ENCODE measurements at places on chromosomes 5 and 9.

DNA sequence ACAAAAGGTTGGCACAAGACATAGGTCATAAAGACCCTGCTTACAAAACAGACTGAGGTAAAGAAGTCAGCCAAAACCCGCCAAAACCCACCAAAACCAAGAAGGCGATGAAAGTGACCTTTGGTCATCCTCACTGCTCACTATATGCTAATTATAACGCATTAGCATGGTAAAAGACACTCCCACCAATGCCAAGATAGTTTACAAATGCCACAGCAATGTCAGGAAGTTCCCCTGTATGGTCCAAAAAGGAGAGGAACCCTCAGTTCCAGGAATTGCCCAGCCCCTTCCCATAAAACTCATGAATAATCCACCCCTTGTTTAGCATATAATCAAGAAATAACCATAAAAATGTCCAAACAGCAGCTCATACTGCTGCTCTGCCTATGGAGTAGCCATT is 27.7 kb downstream of the MLLT3 start:
- DNase-seq, result no peak

GRCh38 chr9:114820776-114821501 is 15.1 kb upstream of the TNFSF15 start:
- DNase-seq, result no peak

GRCh38 chr5:119470851-119471451 is 18.7 kb downstream of the HSD17B4 start:
- peak; percentile 14 for DNase-seq

- no peak for DNase-seq
Measured at GRCh38 chr5:32475334-32476097, 31.0 kb upstream of the ZFR start.

GRCh38 chr5:111313017-111313724 is 89.0 kb downstream of the CAMK4 start:
- no peak for DNase-seq

DNA sequence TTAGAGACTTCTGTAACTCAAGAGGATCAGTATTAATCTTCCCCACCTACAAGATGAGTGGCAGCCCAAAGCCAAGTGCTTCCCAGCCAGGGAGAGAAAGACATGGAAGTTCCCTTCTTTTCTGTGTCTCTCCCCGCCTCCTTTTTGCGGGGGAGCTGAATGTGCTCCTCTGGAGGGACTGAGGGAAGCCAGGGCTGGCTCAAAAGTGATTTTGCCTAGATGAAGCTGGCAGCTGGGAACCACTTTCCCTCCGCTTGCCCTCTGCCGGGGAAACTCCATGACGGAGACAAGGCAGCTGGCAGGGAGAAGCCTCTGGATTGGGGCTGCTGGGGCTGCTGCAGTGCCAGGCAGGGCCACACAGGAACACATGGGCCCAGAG is 24.4 kb downstream of the EGR1 start:
- DNase-seq, result no peak

- no peak for DNase-seq
Measured at GRCh38 chr5:80037366-80037765, 2.2 kb downstream of the THBS4 start.

DNA sequence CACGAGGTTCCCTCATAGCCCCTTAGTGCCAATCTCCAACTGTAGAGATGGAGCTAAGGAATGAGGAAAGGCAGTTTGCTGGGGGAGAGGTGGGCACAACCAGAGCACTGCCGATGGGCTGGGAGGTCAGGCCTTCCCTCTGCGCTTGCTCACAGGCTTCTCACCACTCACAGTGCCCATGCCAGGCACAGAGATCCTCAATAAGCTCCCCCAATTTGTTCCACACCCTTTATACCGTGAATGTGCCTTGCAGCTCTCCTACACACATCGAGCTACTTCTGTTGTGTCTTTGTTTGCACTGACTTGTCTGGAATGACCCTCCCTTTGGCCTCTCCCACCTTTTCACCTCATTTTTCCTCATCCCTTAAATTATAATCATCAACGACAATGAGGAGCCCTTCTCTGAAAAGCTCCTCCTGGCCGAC is 1.6 kb upstream of the HK3 start:
- no peak for DNase-seq

DNA sequence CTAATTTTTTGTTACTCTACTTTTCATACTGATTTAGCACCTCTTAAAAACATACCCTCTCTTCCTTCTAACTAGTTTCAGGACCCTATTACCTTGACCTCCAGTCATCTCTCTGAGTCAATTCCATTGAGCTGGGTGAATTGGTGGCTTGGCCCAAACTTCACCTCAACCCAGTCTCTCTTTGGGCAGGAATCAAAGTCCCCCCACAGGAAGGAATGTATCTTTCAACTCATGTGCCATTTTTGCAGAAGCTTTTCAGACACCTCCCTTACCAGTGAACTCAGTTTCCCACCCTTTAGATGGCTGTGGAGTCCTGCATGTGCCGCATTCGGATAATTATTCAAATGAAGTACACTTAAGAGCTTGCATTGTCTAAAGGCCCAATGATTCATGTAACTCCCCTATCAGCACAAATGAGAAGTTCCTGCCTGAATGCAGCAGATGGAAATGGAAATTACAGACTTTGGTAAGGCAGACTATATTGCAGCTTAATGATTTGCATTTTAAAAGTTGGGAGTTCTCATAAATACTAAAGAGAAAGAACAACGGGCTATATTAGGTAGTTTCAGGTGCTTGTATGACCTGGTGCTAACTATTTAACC is 693.5 kb downstream of the PTPRD start:
- no peak for DNase-seq

DNA sequence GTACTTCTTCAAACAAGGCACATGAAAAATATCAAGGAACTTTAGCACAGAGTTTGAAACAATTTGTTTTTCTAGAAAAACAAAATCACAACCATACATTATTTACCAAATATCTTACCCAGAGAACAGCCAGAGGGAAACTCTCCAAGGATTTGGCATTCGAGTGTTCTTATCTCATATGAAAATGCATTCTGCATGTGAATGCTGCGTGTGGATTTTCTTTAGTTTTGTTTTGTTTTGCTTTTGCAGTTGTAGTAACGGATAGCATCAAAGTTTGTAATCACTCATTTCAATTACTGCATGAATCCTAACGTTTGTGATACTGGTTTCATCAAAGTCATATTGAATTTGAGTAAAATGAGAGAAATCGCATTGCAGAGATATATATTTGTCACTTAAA is 28.0 kb downstream of the ADAMTSL1 start:
- DNase-seq, result no peak

DNA sequence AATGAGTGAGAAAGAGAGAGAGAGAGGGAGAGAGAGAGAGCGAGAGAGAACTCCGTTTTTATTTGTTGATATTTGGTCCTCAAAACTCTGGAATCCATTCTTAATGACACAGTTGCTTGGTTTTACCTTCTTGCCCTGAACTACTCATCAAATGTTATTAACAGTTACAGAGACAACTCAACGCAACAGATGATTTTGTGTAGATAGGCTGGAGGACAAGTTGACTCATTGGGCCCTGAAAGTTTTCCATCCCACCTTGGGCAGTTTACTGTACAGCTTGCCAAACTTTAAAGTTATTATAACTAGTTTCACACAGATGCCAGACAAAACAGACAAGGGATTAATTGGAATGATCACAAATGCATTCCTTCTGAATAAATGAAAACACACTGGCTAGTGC is 339.9 kb downstream of the ARL15 start:
- no peak for DNase-seq

DNA sequence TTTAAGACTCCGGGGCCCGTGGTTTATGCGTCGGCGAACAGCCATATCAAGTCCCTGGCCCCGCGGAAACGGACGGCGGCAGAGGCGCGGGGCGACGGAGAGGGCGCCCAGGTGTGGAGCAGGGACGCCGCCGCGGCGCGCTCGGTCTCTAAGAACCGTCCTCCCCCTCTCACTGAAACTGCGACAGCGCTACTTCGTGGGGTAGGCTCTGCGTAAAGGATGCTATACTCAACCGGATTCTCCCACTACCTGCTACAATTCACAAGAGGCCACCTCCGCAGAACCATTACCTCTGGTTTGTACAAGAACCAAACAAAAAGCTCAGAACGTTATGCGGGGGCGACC is 404 bp downstream of the MRNIP start:
- DNase-seq, result no peak

GRCh38 chr9:33143241-33143661 is 23.9 kb downstream of the B4GALT1 start:
- DNase-seq, result no peak

GRCh38 chr5:104412649-104413240 is 850.2 kb upstream of the NUDT12 start:
- no peak for DNase-seq

GRCh38 chr5:103177543-103177942 is 57.4 kb downstream of the PPIP5K2 start:
- no peak for DNase-seq

DNA sequence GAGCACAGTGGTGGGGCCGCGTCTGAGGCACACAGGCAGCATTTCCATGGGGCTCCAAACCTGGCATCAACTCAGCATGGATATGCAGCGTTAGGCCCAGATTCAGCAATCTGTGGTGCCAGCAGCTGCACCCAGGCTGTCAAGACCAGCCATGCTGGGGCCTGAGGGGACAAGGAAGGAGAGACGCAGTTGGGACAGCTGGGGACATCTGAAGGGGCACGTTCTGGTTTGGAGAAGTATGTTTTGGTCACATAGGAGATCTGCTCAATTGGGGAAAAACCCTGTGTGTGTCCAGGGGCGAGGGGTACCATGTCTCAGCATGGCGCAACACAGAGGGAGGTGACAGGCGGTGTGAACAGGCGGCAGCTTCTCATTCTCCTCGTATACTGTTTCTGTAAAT is 66.6 kb upstream of the ECM2 start:
- no peak for DNase-seq

- DNase-seq, result no peak
Measured at GRCh38 chr5:113495422-113495841, 7.2 kb upstream of the MCC start.

GRCh38 chr5:10634050-10634449 is 70.2 kb downstream of the ANKRD33B start:
- no peak for DNase-seq

GRCh38 chr5:54421976-54422375 is 33.5 kb upstream of the HSPB3 start:
- DNase-seq, result no peak

DNA sequence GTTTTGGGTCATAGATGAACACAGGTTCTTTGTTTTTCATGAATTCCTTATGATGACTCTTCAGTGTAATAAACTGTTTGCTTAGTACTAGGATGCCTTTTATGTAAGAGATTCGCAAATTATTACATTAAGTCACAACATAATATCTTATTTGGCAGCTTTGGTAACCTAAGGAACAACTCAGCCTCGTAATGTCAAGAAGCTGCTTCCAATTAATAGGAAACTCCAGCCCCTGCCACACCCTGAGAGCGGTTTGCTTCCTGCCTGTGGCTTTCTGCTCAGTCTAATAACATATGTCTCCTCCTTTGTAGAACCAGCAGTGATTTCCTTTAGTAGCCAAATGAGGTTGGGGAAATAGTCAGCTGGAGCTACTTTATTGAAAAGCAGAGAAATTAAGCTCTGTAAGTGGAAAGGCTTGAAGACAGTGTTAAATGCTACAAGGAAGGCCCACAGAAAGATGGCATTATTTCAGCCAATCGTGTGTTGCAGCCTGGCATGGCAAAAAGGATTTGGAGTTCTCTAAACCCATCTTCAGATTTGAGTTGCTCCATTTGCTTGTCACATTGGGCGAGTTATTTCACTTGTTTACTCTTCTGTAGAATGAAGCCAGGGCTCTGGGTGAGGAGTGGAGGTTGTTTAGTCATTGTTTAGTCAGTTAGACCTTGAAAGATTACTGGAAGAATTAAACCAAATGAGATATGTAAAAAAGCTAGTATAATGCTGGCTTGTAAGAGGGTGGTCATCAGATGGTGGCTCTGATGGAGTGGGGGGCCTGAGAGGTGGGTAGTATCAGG is 54.1 kb downstream of the MTAP start:
- no peak for DNase-seq

DNA sequence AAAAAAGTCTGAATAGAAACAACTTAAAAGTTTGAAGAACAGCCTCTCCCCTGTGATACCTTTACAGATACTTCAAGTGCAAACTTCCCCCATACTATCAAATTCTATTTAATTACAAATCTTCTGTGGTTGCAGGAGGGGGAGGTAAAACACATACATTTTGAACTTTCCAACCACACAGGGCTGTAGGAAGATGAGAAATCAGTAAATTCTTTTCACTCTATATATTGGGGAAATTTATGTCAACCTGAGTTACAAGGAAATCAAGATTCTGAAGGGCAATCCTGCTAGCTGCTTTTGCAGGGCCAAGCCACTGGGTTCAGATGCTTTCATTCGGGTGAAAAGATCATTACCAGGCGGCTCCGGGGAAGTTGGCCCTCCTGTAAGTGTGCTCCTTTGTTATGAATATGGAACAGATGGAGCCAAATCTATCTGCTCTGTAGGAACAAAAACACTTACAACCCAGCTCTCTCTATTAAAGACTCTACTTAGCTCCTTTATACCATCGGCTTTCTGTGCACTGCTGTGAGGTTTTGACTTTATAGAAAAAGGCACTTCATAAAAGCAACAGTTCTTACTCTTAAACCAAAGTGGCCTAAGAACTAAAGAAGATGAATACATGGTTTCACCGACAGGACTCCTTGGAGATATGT is 269.1 kb downstream of the EFNA5 start:
- no peak for DNase-seq

- no peak for DNase-seq
Measured at GRCh38 chr9:18077941-18078678, 395.8 kb upstream of the ADAMTSL1 start.

- no peak for DNase-seq
Measured at GRCh38 chr5:145931718-145932117, 4.7 kb upstream of the SH3RF2 start.

DNA sequence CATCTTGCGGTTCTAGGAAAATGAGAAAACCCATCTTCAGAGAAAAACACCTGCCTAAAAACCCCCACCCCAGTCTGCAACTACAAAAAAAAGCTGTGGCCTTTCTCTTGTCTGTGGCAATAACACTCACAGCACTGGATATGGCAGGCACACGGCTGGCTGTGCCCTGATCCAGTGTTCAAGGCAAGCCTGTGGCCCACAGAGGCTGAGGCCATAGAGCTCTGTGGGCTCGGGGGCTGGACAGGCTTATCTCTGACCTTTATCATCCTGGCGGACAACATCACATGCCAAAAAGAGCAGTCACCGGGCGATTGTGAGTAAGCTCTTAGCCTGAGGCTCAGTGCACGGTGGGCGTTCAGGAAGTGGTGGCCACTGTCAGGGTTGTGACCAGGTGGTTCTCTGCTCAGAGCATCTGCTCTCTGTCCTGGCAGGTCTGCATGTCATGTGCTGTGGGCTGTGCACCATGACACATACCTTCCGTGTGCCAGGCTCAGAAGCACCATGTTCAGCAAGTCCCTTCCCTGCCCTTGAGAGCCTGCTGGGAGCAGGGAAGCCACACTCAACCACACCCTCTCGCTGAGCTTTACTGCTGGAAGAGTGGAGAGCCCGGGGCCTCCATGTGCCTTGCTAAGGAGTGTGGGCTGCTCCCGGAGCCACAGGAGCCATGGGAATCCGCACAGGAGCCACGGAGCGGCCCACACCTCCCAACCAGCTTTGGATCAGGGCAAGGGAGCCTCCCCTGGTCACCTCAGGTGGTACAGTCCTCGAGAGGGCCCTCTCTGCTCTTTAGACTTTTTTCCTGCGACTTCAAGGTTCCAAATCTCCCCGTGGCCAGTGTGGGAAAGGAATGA is 34.6 kb upstream of the WDR38 start:
- no peak for DNase-seq

Data from stimulated activated CD4-positive, alpha-beta T cell treated with anti-CD3 and anti-CD28 coated beads, Interleukin-15, amount 100 ng/mL, for 24 hours (primary cell).